ENCODE measurements at places on chromosomes 2 and 18. TPM values are rescaled to one million over a fixed set of nuclear protein-coding genes. Genes with fewer than 3 reads are reported as not detected.

- H3K36me3 ChIP-seq = no peaks in the 10 kb centered on the region
- H3K27me3 ChIP-seq = no peaks in the 10 kb centered on the region
- H3K4me1 ChIP-seq = no peaks in the 10 kb centered on the region
Observed at GRCh38 chr2:182372661-182373060, 54.2 kb downstream of the PDE1A start.

DNA sequence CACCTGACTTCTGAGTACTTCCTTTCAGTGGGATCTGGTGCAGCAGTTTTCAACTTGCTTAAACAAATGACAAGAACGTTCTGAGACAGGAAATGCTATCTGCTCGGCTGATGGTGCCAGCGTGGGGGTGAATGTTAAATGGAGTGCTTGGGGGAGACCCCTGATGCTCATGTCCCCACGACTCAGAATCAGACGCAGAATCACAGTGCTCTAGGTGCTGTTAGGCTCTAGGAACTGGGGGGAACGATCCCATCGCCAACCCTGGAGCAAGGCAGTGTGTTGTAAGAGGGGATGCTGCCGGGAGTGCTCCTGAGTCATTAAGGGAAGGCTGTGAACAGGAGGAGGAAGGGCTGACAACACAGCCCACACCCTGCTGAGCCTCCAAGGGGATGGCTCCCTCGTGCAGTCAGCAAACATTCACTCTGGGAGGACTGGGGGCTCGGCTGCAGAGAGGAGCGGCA lies 34.1 kb upstream of the KCNF1 start:
- no peak for DNase-seq
- H3K36me3 ChIP-seq = no peaks in the 10 kb centered on the region
- H3K4me3 ChIP-seq = no peak overlapping the region
- no peaks in the 10 kb centered on the region for H3K4me1 ChIP-seq

GRCh38 chr2:40304340-40304739 lies 147.6 kb downstream of the SLC8A1 start:
- H3K4me1 ChIP-seq = no peaks in the 10 kb centered on the region
- H3K36me3 ChIP-seq = no peaks in the 10 kb centered on the region
- H3K4me3 ChIP-seq = no peak overlapping the region

DNA sequence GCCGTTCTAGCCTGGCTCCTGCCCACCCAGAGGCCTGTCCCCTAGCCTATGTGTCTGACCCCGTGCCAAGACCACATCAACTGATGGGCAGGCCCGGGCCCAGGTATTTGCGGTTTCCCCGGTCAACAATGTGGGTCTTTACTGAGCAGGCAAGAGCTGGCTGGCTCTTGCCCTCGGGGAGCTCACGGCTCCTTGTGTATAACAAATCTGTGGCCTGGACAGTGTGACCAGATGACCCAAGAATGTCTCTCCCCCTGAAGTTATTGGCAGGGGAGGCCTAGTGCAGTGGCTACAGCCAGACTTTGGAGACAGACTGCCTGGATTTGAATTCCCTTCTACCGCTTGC lies 179.6 kb downstream of the KLHL29 start:
- no peak for DNase-seq
- H3K4me3 ChIP-seq = no peak overlapping the region
- no peaks in the 10 kb centered on the region for H3K27me3 ChIP-seq
- no peaks in the 10 kb centered on the region for H3K4me1 ChIP-seq

The ALK gene
- not detected for total RNA-seq

The LYG2 gene
- total RNA-seq = not detected

The SNTG2 gene
- 1.7 TPM for total RNA-seq

All from CD8-positive, alpha-beta memory T cell (primary cell).